ENCODE measurements at places on chromosomes 6 and 20.

- no peak for DNase-seq
These were observed 31.9 kb upstream of the PRELID3B start for GRCh38 chr20:59074456-59074855.

GRCh38 chr6:79941489-79942151, 5.7 kb downstream of the ELOVL4 start:
- no peak for DNase-seq

- DNase-seq = no peak
These were observed 22.4 kb upstream of the E2F3 start for GRCh38 chr6:20379231-20379630.

- no peak for DNase-seq
These were observed 48.2 kb downstream of the THBS2 start for GRCh38 chr6:169205176-169206160.

DNA sequence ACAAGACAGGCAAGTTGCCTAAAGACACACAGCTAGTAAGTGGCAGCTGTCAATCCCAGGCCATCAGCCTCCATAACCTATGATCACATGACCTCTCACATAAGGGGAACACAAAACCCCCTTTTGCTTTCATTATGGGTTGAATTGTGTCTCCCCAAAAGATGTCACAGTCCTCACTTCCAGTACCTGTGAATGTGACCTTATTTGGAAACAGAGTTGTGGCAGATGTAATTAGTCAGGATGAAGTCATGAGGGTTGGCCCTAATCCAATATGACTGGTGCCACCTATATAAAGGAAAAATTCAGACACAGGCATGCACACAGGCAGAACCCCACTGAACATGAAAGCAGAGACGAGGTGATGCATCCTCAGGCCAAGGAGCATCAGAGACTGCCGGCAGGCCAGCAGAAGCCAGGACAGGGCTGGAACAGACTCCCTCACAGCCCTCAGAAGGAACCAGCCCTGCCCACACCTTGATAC, 33.6 kb downstream of the GFOD1 start:
- DNase-seq = peak; percentile 34

DNA sequence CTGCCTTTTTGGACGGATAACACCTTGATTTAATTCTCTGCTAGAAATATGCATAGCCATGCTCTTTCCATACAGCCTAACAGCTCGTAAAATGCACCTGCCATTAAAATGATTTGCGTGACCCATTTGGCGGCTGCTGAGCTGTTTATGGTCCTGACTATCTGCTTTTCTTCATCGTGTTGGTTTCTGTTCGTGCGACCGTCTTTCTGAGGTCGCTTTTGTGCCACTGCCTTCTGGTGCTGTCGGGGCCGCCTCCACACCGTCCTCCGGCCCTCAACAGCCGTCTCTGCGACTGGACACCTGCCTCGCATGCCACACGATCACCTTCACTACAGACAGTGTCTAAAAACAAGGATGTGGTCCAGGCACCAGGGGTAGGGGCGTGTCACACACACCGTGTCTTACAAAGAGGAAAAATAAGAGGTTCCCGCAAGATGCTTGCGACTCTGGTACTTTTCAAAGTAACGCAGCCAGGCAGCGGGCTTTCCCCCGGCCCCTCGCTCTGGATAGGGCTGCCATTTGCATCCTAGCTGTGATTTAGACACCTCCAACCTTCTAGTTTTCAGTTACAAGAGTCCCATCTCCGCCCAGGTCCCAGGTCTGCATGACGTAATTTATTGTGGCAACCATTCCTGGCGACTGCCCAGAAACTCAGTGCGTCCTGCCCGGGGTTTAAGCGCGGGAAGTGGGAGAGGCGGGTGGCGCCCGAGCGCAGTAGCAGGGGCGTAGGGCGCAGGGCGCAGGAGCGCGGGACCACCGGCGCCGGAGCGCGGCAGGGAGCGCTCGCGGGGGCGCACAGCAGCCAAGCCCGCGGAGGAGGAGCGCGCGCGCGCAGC, at the start of gene STMND1:
Gene STMND1, plus strand, starts transcription at position 629 of the 836 bp plus-strand sequence. CDS start 208 bp downstream, outside the sequence.
- peak; percentile 53 for DNase-seq

DNA sequence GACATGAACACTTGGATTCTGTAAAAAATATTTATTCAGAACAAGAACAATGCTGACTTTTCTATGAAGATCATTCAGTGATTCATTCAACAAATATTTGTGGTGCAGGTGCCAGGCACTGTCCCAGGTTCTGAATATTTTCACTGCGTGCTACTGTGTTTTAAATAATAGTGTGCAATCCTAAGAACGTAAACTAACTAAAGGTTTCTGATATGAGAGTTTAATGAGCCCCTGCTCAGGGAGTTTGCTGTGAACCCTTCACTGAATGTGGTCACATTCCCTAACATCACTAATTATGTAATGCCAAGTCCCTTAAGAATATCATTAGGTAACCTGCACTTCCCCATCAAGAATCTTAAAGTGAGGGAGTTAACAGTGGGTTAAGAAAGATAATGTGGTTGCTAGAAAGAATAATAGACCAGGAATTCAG, 1.7 kb upstream of the TMEM170B start:
- DNase-seq = peak; percentile 54

GRCh38 chr20:58308680-58309527, 611 bp upstream of the RAB22A start:
- DNase-seq = peak; percentile 50

DNA sequence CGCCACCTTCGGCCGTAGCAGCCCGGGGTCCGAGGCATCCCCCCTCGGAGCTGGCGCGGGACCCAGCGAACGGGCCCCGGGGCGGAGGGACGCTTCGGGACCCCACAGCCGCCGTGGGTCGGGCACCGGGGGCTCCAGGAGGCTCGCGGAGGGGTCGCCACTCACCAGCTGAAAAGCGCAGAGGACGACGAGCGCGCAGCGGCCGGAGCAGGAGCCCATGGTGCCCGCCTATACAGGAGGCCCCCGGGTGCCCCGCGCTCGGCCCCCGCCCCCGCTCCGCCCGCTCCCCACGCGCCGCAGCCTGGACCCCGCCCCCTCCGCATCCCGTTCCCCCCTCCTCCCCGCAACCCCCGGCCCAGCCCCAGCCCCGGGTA, at the start of gene NKAIN4:
Gene NKAIN4, minus strand, starts transcription at position 232 of the 374 bp plus-strand sequence. Its CDS starts 13 bp downstream, at position 219.
- no peak for DNase-seq

DNA sequence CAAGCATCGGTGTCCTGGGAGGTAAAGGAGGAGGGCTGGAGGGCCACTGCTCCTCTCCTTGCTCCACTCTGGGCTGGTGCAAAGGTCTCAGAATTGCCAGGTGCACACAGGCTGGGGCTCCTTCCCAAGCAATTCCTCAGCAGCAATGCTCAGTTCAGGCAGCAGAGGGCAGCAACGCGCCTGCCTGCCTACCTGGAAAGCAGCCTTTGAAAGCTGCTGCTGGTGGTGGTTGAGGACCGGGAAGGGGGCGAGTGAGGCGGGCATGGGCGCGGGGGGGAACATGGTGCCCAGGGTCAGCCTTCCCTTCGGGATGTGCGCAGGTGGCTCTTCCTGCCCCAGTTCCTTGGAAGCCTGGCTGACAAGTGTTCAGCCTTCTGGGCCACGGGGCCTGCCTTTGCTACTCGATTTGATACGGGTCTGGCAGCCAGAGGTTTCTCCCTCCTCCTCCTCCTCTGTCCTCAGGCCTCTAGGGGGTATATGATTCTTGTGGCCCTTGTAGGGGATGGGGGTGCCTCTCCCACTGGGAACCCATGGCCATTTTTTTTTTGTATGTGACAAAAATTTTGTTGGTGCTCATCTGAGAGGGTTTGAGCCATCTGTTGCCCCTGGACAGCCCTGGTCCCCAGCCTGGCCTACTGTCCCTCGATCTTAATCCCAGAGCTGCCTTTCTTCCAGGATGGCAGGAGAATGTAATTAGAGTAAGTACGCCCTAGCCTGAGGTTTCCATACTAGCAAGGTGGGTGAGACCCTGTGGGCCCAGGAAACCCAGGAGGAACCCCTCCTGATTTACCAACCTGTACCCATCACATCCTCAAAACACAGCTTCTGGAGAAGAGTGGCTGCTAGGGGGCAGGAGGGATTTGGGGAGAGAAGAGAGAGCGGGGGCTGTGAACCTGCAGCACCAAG, 20.1 kb downstream of the MRPS18A start:
- peak; percentile 85 for DNase-seq

- peak; percentile 81 for DNase-seq
These were observed 880.5 kb upstream of the DEFB115 start for GRCh38 chr20:30376767-30377658.

Measured in Caki2 (cell line).